ENCODE measurements at places on chromosomes 13 and 19.

- no peak for DNase-seq
Measured at GRCh38 chr19:45151821-45152503, 8.8 kb downstream of the NKPD1 start.

DNA sequence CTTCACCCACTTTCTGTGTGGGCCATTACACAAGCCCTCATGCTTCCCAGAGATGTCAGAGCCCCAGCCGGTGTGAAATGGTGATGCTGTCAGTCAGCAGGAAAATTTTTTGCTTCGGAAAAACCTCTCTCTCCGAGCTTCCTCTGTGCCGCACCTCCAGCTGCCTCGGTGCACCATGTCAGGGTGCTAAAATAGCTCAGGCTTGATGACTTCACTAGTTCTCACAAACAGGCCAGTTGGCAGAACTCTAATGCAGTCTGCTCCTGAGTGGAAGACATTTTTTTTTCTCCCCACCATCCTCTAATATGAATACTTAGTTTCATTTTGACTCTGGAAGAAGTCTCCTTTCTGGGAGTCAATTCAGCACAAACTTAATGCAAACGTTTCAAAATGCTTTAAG is 71.3 kb downstream of the KLF12 start:
- no peak for DNase-seq

DNA sequence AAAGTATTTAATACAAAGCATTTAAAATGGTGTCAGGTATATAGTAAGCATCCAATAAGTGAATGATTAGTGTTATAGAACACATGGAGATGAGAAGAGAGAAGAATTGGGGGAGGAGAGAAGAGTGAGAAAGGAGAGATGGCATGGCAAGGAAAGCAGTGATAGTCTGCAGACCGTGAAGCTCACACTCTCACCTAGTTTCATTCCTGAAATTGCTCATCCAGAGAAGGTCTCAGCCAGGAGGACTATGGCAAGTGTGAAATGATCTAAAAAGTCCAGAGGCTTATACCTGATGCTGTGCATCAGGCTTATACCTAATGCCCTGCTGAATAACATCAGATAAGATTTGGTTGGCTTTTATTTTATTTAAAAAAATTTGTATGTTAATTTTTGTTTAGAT is 351.6 kb upstream of the KLF12 start:
- DNase-seq = no peak

GRCh38 chr13:73715114-73715910 is 418.9 kb downstream of the KLF12 start:
- DNase-seq = no peak

DNA sequence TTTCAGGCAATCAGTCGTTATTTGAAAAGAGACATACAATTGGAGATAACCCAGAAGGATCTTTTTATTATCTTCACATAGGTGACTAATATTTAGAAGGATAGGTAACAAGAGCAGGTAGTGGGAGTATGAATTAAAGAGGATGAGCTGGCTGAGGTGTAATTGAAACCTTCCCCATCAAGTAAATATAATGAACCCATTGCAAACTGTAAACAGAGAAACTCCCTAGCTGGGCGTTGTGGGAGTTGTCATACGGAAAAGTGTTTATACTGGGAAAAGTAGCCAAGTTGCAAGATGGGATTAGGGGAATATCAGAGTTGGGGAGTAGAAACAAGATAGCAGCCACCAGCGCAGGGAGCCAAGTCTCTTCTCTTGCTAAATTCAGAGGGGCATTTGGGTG is 448.4 kb downstream of the COG6 start:
- no peak for DNase-seq

GRCh38 chr19:4580021-4580901 is 20.8 kb upstream of the SEMA6B start:
- DNase-seq = no peak

DNA sequence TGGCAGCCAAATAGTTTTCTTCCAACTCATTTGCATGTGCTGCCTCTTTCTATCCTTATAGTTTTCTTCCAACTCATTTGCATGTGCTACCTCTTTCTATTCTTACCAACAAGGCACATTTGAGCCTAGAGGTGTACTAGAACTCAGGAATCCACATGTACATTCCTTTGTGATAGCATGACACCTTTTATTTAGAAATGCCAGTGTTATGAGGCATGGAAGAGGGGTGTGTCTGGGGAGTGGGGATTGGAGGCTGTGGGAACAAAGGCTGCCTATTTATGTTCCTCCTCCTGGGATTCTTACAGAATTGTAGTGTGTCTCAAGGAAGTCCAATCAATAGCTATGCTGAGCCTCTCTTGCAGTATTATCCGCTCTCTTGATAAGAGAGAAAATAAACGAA is 966.7 kb downstream of the PCDH17 start:
- no peak for DNase-seq
